ENCODE measurements at places on chromosomes 1 and 21.
A peak's percentile ranks its signal among the peaks of the same experiment; 100 is the strongest.

DNA sequence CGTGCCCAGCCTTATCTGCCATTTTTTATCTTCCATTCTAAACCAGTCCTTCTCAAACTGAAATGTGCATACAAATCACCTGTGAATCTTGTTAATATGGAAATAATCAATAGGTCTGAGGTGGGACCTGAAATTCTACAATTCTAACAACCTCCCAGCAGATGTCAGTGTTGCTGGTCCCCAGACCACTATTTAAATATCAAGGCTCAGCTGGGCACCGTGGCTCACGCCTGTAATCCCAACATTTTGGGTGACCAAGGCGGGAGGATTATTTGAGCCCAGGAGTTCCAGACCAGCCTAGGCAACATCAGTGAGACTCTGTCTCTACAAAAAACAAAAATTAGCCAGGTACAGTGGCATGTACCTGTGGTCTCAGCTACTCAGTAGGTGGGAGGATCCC is 4.1 kb downstream of the UQCRHL start:
- no peak overlapping the region for H3K4me3 ChIP-seq
- no peak for DNase-seq
- peak overlapping the region; percentile 8 for H3K27ac ChIP-seq
- H3K36me3 ChIP-seq, result no peaks in the 10 kb centered on the region
- H3K27me3 ChIP-seq, result peaks cover 10% of the 10 kb centered on the region
- no peaks in the 10 kb centered on the region for H3K4me1 ChIP-seq

DNA sequence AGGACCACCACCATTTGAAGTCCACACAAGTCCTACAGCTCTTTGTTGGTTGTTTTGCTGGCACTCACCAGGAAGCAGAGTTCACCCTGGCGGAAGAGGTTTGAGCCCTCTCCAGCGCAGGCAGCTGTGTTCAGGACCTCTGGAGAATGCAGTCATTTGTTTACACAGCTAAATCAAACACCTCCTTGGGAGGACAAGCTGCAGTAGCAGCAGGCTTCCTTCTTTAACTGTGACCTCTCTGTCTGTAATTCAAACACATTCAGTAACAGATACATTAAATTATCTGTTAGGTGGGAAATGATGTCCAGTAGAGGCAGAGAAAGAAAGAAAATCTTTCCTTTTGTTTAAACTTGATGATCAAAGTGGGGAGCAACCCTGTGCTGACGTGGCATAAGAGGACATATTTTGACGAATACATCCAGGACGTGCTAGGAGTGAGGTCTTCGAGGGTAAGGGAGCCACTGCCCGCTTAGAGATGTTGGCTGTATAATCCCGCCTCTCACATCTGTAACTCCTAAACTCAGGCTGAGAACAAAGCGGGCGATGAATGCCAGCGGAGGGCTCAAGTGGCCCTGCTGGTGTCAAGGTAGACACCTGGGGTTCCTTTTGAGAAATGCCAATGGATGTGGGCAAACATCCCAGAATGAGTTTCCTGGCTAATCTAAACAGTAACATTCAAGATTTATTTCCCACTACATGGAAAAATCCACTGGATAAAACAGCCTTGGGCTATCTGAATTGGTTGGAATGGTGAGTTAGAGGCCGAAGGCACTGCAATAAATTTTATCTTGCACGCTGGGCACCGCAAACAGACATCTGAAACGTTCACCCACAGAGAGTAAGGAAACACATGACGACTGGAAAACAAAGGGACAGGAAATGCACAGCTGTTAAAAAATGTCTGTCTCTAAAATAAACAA is 51.7 kb downstream of the ABCA4 start:
- no peak overlapping the region for H3K27ac ChIP-seq
- peaks cover 4% of the 10 kb centered on the region for H3K36me3 ChIP-seq
- peaks cover 42% of the 10 kb centered on the region for H3K27me3 ChIP-seq
- no peak for DNase-seq

- peaks cover 4% of the 10 kb centered on the region for H3K4me1 ChIP-seq
- peaks cover 3% of the 10 kb centered on the region for H3K36me3 ChIP-seq
- no peak for DNase-seq
- peaks cover 35% of the 10 kb centered on the region for H3K27me3 ChIP-seq
- H3K27ac ChIP-seq, result no peak overlapping the region
Observed at GRCh38 chr1:230429067-230429735, 3.1 kb upstream of the PGBD5 start.

- no peaks in the 10 kb centered on the region for H3K4me1 ChIP-seq
- peaks cover 46% of the 10 kb centered on the region for H3K27me3 ChIP-seq
- H3K36me3 ChIP-seq, result no peaks in the 10 kb centered on the region
- DNase-seq, result no peak
- H3K27ac ChIP-seq, result no peak overlapping the region
Observed at GRCh38 chr1:7136166-7136953, 351.1 kb downstream of the CAMTA1 start.

- peaks cover 35% of the 10 kb centered on the region for H3K27me3 ChIP-seq
- DNase-seq, result no peak
- H3K4me3 ChIP-seq, result no peak overlapping the region
- H3K4me1 ChIP-seq, result no peaks in the 10 kb centered on the region
Observed at GRCh38 chr1:38365242-38365641, 318.6 kb upstream of the POU3F1 start.

DNA sequence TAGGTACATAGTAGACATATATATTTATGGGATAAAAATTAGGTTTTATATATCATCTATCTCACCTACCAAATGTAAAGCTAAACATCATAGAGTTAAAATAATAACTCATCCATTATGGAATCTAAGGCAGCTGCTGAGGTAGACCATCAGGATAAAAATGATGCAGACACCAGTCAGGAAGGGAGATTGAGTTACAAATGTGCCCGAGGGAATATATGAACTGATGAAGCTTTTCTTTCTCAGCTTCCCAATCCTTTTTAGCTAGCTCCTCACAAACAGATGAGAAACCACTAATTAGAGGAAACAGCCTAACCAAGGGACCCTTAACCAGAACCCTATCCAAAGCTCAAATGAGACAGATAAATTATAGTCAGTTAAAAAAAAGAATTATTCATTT is 20.9 kb downstream of the TTLL7 start:
- H3K27ac ChIP-seq, result no peak overlapping the region
- H3K36me3 ChIP-seq, result no peaks in the 10 kb centered on the region
- H3K4me3 ChIP-seq, result no peak overlapping the region
- peaks cover 8% of the 10 kb centered on the region for H3K27me3 ChIP-seq
- H3K4me1 ChIP-seq, result no peaks in the 10 kb centered on the region

- no peaks in the 10 kb centered on the region for H3K36me3 ChIP-seq
- no peaks in the 10 kb centered on the region for H3K27me3 ChIP-seq
- no peak overlapping the region for H3K4me3 ChIP-seq
- no peak overlapping the region for H3K27ac ChIP-seq
- no peaks in the 10 kb centered on the region for H3K4me1 ChIP-seq
Observed at GRCh38 chr1:189859385-189859977, 618.2 kb downstream of the BRINP3 start.

DNA sequence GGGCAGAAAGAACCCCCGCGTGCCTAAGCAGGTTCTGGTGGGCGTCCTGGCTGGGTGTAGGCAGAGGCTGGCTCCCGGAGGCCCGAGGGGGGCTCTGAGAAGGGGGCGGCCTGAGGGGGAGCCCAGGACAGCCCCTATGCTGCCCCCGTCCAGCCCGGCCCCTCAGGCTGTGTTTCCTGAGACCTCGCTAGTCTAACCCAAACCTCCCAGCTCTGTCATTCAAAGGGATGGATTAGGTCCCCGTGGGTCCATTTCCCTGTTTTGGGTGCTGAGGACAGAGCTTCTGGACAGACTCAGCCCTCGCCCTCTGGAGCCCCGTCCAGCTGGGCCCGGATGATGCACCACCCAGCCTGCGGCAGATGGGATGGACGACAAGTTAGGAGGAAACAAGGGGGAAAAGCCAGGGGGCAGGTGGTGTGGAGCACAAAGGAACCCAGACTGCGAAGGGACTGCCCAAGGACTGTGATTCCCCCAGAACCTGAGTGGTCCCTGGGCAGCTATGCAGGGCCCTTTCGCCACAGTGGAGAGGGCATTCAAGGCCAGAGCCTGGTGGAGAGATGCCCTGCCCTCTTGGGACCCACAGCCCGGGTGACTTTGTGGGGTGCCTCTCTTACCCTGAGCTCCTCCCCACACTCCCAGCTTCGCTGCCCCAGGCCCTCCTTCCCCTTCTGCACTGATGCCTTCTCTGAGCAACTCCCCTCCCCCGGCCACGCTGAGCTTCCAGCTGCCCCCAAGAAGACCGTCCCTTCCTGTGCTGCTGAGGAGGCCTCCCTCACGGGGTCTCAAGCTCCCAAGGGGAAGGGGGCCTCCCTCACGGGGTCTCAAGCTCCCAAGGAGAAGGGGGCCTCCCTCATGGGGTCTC is 2.8 kb downstream of the HES4 start:
- peaks cover 9% of the 10 kb centered on the region for H3K4me1 ChIP-seq
- no peak for DNase-seq
- H3K27ac ChIP-seq, result no peak overlapping the region

DNA sequence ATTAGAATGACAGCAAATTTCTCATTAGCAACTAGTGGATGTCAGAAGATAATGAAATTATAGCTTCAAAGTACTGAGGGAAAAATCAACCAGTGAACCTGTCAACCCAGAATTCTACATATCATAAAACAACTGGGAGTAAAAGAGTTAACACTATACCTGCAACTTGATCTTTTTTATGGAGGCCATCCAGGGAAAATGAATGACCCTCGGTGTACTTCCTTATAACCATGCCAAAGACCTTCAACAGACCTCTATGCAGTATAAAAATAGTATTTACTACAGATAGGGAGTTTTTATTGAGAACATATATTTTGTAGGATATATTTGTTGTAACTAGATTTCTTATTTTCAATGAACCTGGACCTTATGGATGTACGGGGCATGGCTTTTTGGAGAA is 392.5 kb upstream of the ZRANB2 start:
- no peak overlapping the region for H3K4me3 ChIP-seq
- no peaks in the 10 kb centered on the region for H3K27me3 ChIP-seq
- H3K27ac ChIP-seq, result no peak overlapping the region
- H3K4me1 ChIP-seq, result no peaks in the 10 kb centered on the region

GRCh38 chr1:83762039-83762365 is 236.9 kb downstream of the TTLL7 start:
- H3K27me3 ChIP-seq, result peaks cover 12% of the 10 kb centered on the region
- H3K4me3 ChIP-seq, result no peak overlapping the region
- H3K4me1 ChIP-seq, result peaks cover 4% of the 10 kb centered on the region
- no peak for DNase-seq

- no peak overlapping the region for H3K4me3 ChIP-seq
- DNase-seq, result no peak
- H3K4me1 ChIP-seq, result peaks cover 3% of the 10 kb centered on the region
- peaks cover 26% of the 10 kb centered on the region for H3K27me3 ChIP-seq
- no peaks in the 10 kb centered on the region for H3K36me3 ChIP-seq
- no peak overlapping the region for H3K27ac ChIP-seq
Observed at GRCh38 chr21:34504595-34504994, 7.4 kb downstream of the KCNE1 start.

- H3K27me3 ChIP-seq, result peaks cover 2% of the 10 kb centered on the region
- peaks cover 6% of the 10 kb centered on the region for H3K4me1 ChIP-seq
- peak overlapping the region; percentile 15 for H3K4me3 ChIP-seq
- DNase-seq, result no peak
- H3K36me3 ChIP-seq, result no peaks in the 10 kb centered on the region
- no peak overlapping the region for H3K27ac ChIP-seq
Observed at GRCh38 chr1:101379950-101380349, 143.1 kb downstream of the S1PR1 start.

DNA sequence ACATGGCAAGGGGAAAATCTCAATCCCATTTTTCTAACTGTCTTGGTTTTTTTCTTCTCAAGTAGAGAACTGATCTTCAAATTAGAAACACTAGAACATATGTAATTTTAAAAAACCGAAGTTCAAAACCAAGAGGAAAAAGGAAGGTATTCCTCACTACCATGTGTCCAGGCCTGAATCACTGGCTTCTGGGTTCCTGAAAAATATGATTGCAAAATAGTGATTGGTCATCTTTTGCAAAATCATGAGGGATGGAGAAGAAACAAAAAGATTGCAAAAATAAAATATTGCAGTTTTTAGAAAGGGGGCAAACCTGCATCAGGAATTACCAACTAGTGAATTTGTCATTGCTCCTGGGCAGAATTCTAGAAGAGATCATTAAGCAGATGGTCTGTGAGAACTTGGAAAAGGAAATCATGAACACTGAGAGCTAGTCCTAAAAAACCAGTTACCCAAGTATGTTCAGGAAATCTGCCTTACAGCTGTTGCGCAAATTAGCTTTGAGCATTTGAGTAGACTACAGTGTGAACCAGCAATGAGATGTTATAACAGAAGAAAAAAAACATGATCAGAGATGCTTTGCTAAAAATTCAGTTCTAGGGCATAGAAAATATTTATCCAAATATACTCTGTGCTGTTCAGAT is 49.4 kb downstream of the SPATA46 start:
- no peak overlapping the region for H3K4me3 ChIP-seq
- no peak for DNase-seq
- H3K36me3 ChIP-seq, result peaks cover 2% of the 10 kb centered on the region
- H3K27ac ChIP-seq, result no peak overlapping the region

GRCh38 chr1:102919659-102920058 is 188.7 kb downstream of the COL11A1 start:
- H3K27me3 ChIP-seq, result no peaks in the 10 kb centered on the region
- no peak for DNase-seq
- H3K27ac ChIP-seq, result no peak overlapping the region
- no peaks in the 10 kb centered on the region for H3K36me3 ChIP-seq
- no peak overlapping the region for H3K4me3 ChIP-seq
- no peaks in the 10 kb centered on the region for H3K4me1 ChIP-seq

GRCh38 chr1:215054266-215054665 is 28.3 kb upstream of the KCNK2 start:
- H3K36me3 ChIP-seq, result no peaks in the 10 kb centered on the region
- no peak overlapping the region for H3K27ac ChIP-seq
- no peak overlapping the region for H3K4me3 ChIP-seq
- H3K4me1 ChIP-seq, result no peaks in the 10 kb centered on the region
- DNase-seq, result no peak

GRCh38 chr1:178192686-178193085 is 98.8 kb downstream of the RASAL2 start:
- no peaks in the 10 kb centered on the region for H3K4me1 ChIP-seq
- no peaks in the 10 kb centered on the region for H3K36me3 ChIP-seq
- H3K4me3 ChIP-seq, result no peak overlapping the region
- no peaks in the 10 kb centered on the region for H3K27me3 ChIP-seq
- no peak overlapping the region for H3K27ac ChIP-seq

- H3K4me3 ChIP-seq, result no peak overlapping the region
- H3K27ac ChIP-seq, result peak overlapping the region; percentile 19
- H3K36me3 ChIP-seq, result peaks cover 8% of the 10 kb centered on the region
- H3K27me3 ChIP-seq, result no peaks in the 10 kb centered on the region
- DNase-seq, result no peak
Observed at GRCh38 chr1:167409183-167409582, 109.1 kb downstream of the CD247 start.

DNA sequence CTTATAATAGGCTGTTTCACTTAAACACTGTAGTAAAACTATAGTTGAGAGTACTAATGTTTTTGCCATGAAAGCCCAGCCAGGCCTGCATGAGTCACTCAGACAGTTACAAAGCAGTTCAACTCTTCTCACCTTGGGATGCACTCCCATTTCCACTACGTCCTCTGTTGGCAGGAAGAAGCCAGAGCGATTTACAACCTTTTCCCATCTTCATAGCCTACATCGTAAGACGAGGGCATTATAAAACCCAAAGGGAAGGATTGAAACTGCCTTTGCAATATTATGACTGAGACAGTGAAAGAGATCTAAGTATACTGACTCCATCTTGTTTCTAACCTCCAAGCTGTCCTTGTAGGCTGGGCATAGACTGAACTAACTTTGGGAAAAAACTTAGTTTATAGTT is 71.8 kb upstream of the CSF1 start:
- no peak overlapping the region for H3K27ac ChIP-seq
- no peak overlapping the region for H3K4me3 ChIP-seq
- no peaks in the 10 kb centered on the region for H3K27me3 ChIP-seq
- H3K4me1 ChIP-seq, result no peaks in the 10 kb centered on the region
- no peak for DNase-seq
